ENCODE measurements at places on chromosomes 4 and X. TPM values are rescaled to one million over a fixed set of nuclear protein-coding genes. Genes with fewer than 3 reads are reported as not detected.

DNA sequence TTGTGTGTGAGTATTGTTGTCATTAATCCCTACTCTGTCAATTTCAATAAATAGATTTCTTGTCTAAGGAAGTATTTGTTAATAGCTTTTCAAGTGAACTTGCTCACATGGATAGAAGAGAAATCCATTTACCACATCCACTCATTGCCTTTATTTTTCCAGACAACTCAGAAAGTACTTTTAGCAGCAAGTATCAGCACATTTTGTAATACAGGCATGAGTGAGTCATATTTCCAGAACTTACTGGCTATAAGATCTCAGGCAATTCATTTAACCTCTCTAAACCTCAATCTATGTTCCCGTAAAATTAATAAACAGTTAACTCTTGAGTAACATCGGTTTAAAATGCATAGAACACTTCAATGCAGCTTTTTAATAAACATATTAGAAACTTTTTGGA is 317.9 kb upstream of the PCDH7 start:
- DNase-seq, result no peak

The KIT gene
- 17.6 TPM for total RNA-seq

The ZXDB gene
- total RNA-seq, result 16.5 TPM

GRCh38 chr4:159222043-159222552 is 119.2 kb downstream of the RAPGEF2 start:
- no peak for DNase-seq

DNA sequence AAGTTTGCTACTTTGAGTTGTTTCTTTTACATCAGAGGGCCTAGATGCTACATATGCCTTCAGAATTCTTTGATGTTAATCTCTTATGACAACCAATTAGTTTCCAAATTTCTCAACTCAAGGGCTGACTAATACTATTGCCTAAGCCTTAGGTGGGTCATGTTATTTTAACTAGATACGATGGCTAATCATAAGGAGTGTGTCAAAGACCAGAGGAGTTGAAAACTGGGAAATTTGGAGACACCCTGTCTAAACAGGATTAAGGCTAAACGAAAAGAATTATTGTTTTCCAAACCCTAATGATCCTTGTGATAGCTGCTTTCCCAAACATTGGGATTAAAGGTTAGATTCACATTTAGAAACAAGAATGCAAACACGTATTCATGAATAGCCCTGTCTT is 228.5 kb downstream of the PCDH7 start:
- no peak for DNase-seq

GRCh38 chrX:67545036-67545821 is 1.4 kb downstream of the AR start:
- DNase-seq, result no peak

- DNase-seq, result no peak
Measured at GRCh38 chr4:69497076-69497475, 1.4 kb upstream of the UGT2B4 start.

The WDR44 gene
- total RNA-seq, result 19.0 TPM

The IKBKG gene
- total RNA-seq, result 25.7 TPM

The NAT8L gene
- under 0.01 TPM for total RNA-seq

The INTS6L gene
- 9.3 TPM for total RNA-seq

The TRIM2 gene
- total RNA-seq, result 31.7 TPM

The LRIT3 gene
- total RNA-seq, result 1.4 TPM

GRCh38 chr4:81375745-81376144 is 96.0 kb downstream of the RASGEF1B start:
- DNase-seq, result no peak

The MTNR1A gene
- total RNA-seq, result not detected

The RASL11B gene
- 5.4 TPM for total RNA-seq

GRCh38 chr4:56804551-56804950 is 16.9 kb downstream of the SPINK2 start:
- DNase-seq, result no peak

The TEX13C gene
- total RNA-seq, result not detected

DNA sequence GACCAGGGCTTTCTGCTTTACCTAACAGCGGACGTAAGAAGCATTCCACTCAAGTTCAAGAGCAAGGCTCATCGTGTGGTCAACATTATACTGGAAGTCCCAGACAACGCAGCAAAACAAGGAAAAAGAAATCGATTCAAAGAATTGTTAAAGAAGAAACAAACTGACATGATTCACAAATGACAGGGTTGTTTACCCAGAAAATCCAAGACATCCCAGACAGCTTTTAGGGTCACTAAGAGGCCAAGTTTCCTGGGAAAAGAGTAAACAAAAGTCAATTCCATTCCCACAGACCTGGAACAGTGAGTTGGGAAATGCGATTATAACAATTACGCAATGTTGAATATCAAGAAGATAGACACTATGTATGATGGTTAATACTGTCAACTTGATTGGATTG is 21.5 kb upstream of the HTRA3 start:
- no peak for DNase-seq

DNA sequence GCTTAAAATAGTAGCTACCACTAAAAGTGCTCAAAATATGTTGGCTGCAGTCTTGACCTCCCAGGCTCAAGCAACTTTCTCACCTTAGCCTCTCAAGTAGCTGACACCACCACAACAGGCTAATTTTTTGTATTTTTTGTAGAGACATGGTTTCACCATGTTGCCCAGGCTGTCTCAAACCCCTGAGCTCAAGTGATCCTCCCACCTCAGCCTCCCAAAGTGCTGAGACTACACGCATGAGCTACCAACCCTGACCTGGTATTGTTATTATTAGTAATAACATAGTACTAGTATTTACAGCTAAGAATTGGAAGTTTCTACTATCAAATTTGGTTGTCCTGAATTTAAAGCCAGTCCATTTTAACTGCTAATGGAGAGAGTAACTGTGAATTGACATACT is 18.0 kb downstream of the STAP1 start:
- no peak for DNase-seq

- peak; percentile 64 for DNase-seq
Measured at GRCh38 chr4:38318737-38319455, 345.1 kb upstream of the KLF3 start.

The USP26 gene
- total RNA-seq, result not detected

GRCh38 chr4:112190684-112191083 is 40.9 kb upstream of the AP1AR start:
- DNase-seq, result no peak

DNA sequence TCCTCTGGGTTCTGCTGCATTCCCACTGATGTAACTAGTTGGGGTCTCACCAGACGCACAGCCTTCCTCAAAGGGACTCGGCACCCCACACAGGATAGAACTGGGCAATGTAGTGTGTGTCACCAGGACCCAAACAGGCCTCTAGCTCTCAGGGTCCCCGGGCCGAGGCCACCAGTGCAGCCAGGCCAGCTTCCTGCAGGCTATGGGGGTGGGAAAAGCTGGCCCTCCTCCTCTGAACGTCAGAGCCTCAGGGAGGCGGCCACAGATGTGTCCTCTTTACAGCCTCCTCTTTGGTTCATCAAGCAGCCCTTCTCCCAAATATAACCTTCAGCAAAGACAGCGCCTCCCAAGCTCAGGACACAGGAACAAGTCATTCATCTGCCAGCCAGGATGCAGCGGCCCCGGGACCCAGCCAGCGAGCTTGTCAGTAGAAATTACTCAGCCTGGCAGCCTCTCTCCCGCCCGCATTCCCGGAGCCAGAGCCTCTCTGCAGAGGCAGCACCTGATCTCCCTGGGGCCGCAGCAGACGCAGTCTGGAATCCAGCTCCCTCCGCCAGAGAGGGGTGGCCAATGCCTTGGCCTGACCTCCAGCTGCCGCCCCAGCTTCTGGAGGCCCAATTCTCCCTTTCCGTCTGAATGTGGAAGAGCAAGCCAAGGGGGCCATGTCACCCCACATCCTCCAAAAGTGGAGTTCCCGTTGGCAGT is 288.5 kb downstream of the FBXW7 start:
- no peak for DNase-seq

DNA sequence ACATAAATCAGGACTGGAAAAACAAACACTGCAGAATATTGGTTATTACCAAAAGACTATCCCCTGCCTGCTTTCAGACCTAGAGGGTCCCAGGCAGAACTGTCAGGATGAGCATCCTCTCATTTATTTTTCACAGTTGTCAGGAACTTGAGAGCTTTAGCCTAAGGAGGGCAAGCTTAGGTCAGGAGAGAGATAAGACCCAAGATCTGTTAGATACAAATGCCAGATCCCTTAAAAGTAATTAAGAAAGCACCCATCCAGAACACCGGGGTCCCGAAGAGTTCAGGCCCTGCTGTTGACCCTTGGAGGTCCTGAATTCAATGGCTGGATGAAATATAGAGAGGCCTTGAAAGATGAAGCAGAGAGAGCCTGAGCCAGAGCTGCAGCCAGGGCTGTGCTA is 5.9 kb upstream of the MAGEB3 start:
- DNase-seq, result no peak

DNA sequence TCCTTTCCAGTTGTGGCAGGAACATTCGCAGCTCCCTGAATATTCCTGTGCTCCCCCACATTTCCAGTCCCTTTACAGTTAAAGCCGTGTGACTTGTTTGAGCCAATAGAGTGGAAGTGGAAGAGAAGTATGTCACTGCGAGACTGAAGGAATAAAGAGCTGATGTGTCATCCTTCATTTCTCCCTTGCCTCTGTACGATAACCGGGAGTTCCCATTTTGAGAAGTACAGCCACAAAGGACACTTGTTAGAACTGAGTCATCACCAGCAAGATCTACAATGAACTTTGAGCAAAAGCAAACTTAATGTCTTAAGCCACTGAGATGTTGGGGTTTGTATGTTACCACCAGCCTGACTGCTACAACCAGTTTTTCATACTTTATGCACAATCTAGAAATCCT is 92.3 kb downstream of the SPRY1 start:
- DNase-seq, result no peak

The GLOD5 gene
- not detected for total RNA-seq

DNA sequence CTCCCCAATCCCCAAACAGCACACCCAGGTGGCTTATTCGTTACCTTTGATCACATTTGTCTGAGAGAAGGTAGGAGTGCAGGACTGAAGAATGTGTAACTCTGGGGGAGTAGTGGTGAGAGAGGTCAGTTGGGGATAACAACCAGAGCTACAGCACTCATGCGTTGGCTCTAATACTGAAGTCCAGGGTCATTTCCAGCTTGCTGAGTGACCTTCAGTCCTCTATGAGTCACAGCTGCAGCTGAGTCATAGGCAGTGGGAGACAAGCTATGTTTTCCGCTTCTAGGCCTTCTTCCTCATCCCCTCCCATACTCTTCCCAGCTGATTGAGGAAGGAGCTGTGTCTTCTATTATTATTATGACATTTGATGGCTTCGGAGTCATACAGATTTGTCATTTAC is 31.6 kb upstream of the CT47C1 start:
- DNase-seq, result peak; percentile 43

GRCh38 chrX:50343917-50344316 is 126.7 kb downstream of the DGKK start:
- no peak for DNase-seq

Measured in thoracic aorta (tissue), 2 donors.